ENCODE measurements at places on chromosomes 2 and 18.

DNA sequence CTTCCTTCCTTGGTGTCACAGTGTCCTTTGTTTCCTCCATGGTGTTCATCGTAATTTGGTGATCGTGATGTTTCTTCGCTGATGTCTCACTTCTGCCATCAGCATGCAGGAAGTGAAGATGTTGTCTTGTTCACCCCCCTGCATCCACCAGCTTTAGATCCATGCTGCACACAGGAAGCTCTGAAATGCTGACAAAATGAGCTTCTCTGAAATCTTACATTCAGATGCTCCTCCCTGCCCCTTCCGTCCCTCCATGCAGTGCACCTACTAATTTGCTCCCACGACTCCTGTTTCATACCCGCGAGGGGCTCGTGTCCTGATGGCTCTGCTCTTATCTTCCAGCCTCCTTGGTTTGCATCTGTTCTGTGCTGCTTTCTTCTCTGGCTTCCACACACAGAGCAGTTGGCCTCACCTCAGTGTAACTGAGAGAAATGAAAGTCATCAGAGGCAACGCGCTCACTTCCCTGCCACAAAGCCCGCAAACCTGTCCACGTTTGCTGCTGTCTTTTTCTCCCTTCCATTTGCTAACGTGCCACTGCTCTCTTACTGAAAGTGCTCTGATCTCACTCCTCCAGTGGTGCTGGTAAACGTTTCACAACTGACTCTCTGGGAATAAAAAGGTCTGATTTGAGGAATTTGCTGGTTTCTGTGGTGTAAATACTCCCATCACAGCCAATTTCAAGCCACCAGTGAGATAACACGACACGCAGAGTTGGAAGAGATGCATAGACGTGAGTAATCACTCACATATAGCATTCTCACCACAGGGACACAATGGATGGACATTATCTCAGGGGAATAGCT lies 41.0 kb upstream of the MGAT4A start:
- DNase-seq = no peak

DNA sequence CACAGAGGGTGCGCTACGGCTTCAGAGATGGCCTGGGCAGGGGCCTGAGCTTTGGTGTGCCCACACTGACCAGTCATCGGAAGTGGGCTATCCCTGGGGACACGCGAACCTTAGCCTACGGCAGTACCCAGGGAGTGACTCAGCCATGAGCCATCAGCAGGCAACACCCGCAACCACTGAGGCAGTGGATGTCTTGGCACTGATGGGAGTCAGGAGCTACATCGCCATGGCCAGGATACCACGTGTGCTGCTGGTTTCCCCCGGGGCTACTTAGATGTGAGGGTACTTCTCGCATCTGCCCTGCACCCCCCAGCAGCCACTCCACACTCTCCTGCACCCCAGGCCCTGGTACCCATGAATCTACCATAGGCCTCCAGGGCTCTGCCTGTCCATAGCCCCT lies 12.8 kb upstream of the HPCAL1 start:
- DNase-seq = no peak

- DNase-seq = no peak
Observed at GRCh38 chr2:138084206-138084605, 119.9 kb downstream of the HNMT start.

DNA sequence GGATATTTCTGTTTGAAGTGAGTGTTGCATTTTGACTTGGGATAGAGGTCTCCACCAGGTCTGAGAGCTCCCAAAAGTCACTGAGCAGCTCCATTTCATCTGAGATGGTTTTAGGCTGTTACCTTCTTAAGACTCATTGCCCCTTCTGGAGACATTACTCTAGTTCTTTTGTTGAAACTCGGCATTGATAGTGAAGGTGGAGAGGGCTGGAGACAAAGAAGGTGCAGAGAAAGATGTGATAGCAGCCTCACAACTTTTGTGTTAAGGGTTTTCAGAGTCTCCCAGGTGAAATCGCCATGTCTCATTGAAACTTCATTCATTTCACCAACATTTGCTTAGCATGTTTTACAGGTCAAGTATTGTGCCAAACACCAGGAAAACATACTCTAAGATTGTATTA lies 219.6 kb downstream of the INSIG2 start:
- DNase-seq = no peak

- DNase-seq = no peak
Observed at GRCh38 chr2:227394401-227394800, 6.7 kb upstream of the SCYGR1 start.

GRCh38 chr18:59616501-59616900 lies 80.7 kb downstream of the CCBE1 start:
- no peak for DNase-seq
